T follicular helper cell (primary cell): ENCODE measurements at places on chromosomes 16 and 17.

GRCh38 chr16:84511180-84511800, 6.8 kb upstream of the MEAK7 start:
- peak; percentile 80 for DNase-seq

GRCh38 chr16:64459821-64460220, 662.0 kb downstream of the CDH11 start:
- DNase-seq: no peak

DNA sequence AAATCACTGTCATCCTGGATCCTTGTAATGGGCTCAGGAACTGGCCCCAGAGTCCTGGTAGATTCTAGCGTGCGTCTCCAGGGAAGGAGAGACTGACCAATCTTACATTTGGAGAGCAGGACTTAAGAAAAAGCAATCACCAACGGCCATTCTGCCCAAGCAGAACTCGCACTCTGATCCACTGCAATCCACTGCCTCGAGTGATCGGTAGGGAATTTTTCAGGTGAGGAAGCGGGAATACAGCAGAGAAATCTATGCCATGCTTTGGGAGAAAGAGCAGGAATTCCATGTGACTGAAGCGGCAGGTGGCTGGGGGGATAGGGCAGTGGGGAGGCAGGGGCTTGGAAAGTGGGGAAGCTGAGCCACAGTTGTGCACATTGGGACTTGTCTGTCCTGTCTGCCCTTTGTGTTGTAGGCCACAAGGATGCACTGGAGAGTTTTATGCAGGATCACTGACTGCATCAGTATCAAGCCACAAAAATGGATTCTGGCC, 143.9 kb upstream of the HS3ST2 start:
- DNase-seq: no peak

DNA sequence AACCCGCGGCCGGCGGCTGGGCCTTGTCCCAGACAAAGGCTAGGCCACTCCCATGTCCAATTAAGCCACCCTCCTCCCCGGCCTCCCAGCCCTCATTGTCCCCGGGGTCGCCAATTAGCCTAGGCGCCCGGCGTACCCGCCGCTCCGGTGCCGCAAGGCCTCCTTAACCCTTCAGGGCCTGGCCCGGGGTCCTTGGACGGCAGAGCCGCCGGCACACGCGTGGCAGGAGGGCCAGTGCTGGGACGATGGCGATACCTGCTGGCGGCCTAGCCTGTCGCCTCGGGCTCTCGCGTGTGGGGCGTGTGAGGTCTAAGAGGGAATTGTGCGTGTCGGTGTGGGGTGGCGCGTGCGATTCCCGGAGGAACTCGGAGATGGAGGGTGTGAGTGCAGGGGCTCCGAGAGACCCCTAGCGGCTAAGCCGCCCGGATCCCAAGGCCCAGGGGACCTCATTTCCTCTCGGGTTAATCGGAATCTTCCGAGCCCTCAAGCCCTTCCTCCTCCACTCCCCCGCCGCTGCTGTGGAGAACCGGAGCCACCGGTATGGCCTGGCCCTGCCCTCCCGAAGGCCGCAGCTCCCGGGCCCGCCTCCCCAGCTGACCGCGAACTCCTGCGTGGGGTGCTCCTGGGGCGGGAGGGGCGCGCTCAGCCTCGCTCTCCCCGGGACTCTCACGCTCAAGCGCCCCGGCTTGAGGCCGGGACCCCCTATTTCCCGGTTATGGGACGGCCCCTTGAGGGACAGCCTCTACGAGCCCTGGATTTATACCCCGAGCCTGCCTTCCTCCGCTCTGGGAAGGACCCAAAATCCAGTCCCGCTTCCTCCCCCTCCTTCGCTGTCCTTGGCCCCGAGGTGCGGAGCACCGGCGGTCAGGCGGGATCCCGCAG, 11.9 kb downstream of the TBX2 start:
- DNase-seq: no peak

GRCh38 chr16:73735018-73735417, 561.6 kb upstream of the PSMD7 start:
- no peak for DNase-seq

GRCh38 chr16:12551530-12551929, 252.2 kb downstream of the CPPED1 start:
- DNase-seq: no peak

DNA sequence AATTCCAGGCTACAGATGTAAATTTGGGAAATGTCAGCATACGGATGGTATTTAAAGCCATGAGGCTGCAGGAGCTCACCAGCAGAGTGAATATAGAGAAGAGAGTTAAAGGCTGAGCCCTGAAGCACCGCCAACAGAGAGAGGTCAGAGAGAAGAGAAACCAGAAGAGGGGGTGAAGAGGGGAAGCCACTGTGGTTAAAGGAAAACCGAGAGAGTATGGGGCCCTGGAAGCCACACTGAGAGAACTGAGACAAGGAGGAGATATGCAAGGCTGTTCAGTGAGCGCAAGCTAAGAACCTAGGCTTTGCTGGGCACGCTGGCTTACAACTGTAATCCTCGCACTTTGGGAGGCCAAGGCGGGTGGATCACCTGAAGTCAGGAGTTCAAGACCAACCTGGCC, 24.6 kb downstream of the COPRS start:
- no peak for DNase-seq

DNA sequence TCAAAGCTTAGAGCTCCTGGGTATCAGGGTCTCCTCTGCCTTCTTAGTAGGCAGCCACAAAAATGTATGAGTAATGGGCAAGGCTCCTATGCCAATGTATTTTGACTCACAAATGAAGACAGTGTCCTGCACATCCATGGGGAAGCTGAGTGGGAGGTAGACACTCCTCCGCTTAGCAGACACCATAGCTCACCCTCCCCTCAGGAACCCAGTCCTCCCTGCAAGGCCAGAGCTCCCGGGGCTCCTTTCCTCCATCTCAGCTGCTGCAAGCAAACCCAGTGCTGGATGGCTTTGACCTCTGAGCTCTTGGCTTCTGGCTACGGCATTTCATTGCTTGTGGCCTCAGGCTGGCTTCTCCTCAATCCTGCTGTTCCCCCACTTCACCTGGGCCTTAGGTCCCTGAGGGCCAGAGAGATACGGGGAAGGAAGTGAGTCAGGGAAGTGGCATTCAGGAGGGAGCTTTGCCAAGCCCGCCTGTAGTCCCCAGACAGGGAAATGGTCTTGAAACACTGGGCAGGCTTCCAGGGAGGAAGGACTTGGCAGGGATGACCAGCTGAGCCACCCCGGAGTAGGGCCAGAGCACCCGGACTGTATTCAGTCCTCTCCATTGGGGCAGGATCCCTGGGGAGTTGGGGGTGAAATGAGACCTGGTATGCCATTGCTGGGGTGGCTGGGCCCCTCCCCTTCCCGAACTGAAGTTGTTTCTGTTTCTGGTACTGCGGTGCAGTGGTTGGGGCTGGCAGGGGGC, 4.5 kb downstream of the ABCC3 start:
- DNase-seq: no peak

DNA sequence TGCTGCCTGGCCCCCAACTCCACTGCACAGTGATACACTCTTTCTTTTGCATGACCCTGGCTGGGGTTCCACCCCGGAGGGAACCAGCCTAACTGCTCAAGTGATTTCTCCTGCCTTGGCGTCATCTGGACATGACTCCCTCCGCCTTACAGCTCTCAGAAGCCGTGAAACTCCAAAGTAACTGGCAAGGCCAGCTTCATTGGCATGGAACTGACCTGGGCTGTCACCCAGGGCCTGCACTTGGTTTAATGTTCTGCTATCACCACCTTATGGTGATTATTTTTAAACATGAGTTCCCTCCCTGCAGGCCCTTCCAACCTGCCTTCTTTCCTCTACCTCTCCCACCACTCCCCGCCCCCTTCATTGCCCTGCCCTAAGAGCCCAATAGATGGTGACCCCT, 139.7 kb upstream of the CDH5 start:
- DNase-seq: no peak

DNA sequence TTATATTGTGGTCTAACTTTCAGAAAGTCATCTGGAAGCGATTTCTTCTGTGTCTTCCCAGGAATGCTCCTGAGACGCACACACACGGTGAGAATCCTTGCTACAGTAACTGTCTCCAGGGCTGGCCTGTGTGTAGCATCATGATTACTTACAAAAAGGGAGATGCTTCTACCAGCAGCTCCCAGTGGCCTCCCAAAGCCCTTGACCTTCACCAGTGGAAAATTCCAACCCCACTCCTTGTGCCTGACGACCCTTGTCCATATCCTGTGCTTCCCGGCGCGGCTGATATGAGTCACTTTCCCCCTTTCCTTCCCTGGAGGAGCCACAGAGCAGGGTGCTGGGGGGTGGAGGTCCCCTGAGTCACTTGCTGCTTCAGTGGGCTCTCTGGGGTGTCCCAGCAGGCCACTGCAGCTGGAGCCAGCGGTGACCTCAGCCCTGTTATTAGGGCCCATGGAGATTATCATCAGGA, 22.1 kb upstream of the NAT9 start:
- DNase-seq: no peak

GRCh38 chr17:28258347-28258887, 60.6 kb upstream of the TMEM97 start:
- DNase-seq: no peak

DNA sequence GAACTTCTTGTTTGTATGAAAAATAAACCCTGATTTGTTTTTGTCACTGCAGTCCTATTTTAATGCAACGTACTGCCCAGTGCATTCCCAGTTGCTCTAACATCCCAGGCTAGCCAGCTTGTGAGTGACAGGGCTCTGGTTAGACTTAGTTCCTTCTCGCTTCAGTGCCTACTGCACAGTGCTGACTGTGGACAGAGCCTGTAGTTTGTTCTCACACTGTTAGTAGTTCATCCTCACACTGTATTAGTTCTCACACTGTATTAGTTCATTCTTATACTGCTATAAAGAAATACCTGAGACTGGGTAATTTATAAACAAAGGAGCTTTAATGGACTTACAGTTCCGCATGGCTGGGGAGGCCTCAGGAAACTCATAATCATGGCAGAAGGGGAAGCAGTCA, 116.6 kb upstream of the SALL1 start:
- DNase-seq: no peak

DNA sequence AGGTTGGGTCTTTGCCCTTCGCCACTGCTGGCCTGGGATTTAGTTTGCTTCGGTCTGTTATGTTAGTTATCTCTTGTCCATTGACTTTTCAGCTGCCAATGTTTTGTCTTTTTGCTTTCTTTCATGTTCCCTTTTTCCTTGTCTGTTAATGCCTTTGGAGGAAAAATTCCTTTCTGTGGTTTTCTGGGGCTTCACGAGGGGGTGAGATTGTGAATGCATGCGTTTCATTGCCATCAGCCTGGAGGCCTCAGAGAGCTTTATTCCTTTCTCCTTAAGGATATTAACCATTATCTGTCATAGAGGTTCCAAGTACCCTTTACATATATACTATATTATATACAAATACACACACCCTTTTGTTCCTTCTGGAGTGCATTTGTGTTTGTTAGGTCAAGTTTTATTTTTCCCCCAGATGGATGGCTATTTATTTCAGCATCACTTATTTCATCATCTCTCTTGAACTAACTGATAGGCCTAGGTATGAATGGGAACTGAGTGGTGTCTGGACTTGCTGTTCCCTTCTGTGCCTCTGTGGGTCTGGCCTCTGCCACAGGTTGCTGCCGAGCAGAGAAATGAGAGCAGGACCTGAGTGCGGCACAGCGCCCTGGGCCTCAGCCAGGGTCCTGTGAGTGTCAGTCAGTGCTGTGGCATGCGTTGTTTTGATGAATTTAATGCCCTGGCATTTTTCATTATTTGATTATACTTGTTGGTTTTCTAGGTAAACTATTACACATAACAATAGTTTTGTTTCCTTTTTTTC, 193.4 kb downstream of the LGALS9B start:
- DNase-seq: no peak

- DNase-seq: no peak
These were observed 17.6 kb downstream of the CDK5R1 start for GRCh38 chr17:32504166-32504990.

DNA sequence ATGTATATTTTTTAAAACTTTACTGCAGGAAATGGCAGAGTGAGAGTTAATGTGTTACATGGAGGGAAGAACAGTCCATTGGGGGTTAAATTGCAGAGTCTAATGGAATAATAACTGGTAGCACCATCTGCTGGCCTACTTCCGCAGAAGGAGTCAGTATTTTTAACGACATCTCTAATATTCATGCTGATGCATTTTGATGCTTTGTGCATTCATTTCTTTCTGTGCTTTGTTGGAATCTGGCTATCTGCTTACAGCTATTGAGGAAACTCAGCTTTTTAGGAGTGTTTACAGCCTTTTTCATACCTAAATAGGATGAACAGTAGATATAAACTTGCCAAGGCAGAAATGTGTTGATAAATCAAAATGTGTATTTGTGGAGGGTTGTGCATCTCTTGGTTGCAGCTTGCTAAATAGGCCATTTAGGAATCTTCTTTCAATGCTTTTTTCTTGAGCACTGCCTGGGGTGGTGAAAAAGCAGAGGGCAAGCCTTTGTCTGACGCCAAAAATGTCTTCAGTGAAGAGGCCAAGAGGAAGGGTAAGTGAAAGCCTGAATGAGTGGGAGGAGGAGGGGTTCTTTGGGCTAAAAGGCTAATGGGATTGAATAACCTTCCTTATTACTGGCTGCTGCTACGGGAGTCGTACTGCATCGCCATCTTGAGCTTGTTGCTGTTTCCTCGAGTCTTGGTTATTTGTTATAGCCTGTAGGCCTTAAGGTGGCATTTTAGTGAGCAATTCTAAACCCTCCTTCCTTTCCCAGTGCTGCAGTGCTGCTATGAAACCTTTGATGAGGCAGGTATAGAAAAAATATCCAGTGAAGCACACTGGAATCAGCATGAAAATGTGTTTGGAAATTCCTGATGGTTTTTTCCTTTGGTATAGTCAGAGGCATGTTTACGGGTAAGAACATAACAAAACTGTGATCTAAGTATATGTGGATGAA, 153.3 kb downstream of the CHD9 start:
- DNase-seq: no peak

DNA sequence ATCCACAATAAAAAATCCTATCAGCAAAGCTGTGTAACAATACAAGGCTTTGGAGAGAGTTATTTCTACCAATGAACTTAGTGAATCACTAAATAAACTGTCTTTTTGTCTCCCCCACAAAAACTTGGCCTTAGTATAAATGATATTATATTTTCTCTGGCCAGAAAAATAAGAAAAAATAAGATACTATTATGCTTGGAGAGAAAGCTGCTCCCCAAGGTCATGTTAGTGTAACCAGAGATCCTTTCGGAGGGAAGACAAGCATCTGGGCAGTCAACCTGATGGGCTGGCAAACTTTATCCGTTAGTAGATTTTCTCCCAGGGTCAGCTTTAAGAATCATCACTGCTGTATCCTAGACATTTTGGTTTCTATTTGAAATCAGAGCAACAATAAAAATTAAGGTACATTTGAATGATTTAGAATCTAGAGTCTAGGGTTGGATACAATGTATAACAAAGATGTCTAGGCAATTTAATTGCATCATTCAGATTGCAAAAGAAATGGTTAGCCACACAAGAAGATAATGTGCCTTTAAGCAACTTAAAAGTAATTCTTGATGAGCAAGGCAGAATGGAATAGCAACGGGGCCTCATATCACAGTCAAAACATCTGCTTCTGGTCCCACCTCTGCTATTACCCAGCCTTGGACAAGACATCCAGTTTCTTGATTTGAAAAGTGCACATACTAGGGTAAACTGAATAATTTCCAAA, 280.4 kb downstream of the SLC39A11 start:
- no peak for DNase-seq

DNA sequence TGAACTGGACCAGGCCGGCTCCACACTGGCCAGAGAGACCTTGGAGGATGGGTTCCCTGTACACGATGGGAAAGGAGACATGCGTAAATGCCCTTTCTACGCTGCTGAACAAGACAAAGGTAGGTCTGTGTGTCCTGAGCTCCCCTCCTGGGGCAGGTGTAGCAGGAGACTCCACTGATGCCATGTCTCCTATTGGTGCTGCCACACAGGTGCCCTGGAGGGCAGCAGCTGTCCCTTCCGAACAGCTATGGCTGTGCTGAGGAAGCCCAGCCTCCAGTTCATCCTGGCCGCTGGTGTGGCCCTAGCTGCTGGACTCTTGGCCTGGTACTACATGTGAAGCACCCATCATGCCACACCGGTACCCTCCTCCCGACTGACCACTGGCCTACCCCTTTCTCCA, 29.2 kb downstream of the CDIP1 start:
- DNase-seq: no peak
